ENCODE measurements at places on chromosomes 3 and 15. TPM values are rescaled to one million over a fixed set of nuclear protein-coding genes. Genes with fewer than 3 reads are reported as not detected.

Gene DAZL
- not detected for total RNA-seq

GRCh38 chr3:170760174-170760526 lies 109.8 kb downstream of the RPL22L1 start:
- DNase-seq: no peak
- H3K27ac ChIP-seq: peak overlapping the region; percentile 51
- H3K27me3 ChIP-seq: no peaks in the 10 kb centered on the region

Gene EPHA3
- 2.2 TPM for total RNA-seq

GRCh38 chr3:137222736-137223225 lies 265.0 kb downstream of the IL20RB start:
- no peaks in the 10 kb centered on the region for H3K27me3 ChIP-seq
- no peak overlapping the region for H3K4me3 ChIP-seq
- no peaks in the 10 kb centered on the region for H3K36me3 ChIP-seq

Gene RARB
- total RNA-seq: 1.6 TPM

Gene ATP8B4
- 7.1 TPM for total RNA-seq

DNA sequence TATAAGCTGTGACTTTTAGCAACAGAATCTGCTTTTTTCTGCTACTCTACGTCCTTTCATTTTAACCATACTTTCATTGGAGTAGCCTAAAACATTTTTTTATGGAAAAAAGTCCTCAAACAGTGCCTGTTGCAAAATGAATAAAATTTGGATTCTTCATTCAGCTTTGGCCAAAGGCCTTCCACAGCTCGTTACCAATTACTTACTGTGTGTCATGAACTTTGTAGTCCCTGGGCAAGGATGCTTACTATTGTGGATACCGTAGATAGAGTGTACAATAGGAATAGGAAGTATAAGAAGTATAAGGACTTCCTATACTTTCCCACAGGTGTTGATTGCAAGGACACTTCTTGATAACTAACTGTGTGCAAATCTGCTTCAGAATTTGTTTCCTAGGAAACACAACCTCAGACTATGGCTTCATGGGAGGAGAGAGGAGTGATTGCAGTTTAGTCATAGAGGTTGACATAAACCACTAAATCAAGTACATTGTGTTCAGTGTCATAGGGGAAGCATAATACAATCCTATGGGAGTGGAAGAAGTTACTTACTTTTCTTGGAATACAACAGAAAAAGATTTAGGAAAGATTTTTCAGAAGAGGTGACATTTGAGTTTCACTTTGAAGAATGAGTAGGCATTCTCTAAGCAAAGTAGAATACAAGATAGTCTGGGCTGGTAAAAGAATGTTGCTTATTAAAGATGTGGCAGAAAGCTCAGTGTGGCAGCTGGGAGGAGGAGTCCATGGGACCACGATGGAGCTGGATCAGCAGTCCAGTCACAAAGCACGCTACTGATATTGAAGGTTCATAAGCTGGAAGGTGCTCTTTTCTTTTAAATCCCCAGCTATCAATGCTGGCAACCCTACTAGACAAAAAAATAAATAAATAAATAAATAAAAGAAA lies 309.7 kb upstream of the TPRG1 start:
- no peaks in the 10 kb centered on the region for H3K4me1 ChIP-seq
- H3K36me3 ChIP-seq: peaks cover 7% of the 10 kb centered on the region
- DNase-seq: no peak
- H3K27ac ChIP-seq: no peak overlapping the region
- H3K4me3 ChIP-seq: no peak overlapping the region

Gene CPN2
- total RNA-seq: 204 TPM

Gene CCDC33
- not detected for total RNA-seq

GRCh38 chr3:128588147-128588546 lies 62.5 kb downstream of the RPN1 start:
- no peak overlapping the region for H3K4me3 ChIP-seq
- no peaks in the 10 kb centered on the region for H3K27me3 ChIP-seq
- no peak for DNase-seq
- H3K36me3 ChIP-seq: no peaks in the 10 kb centered on the region

Gene RGMA
- total RNA-seq: 0.20 TPM

DNA sequence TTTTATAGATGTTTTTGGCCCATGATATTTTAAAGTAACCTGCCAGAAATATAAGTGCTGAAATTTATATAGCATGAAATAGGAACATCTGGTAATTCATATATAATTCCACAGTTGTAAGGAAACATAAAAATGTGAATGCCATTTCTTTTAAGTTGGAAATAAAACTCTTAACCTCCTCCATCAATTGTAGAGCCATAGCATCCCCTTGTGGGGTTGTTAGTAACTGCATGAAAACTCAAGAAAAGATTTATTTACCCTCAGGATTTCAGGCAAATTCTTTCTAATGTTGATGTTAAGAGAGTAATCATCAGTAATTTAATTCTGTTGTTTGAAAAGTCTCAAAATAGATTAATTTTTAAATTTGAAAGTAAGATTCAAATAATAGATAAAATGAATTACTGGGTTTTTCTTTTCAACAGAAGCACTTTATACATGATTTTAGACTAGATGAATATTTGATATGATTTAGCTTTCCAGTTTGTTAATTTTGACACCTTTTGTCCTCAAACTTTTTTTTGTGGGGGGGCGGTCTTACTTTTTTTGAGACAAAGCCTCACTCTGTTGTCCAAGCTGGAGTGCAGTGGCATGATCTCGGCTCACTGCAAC lies 74.7 kb downstream of the RASA2 start:
- H3K27ac ChIP-seq: no peak overlapping the region
- H3K27me3 ChIP-seq: no peaks in the 10 kb centered on the region
- no peaks in the 10 kb centered on the region for H3K4me1 ChIP-seq
- H3K4me3 ChIP-seq: no peak overlapping the region

- no peak for DNase-seq
- no peaks in the 10 kb centered on the region for H3K27me3 ChIP-seq
- H3K4me3 ChIP-seq: no peak overlapping the region
- no peaks in the 10 kb centered on the region for H3K36me3 ChIP-seq
- no peak overlapping the region for H3K27ac ChIP-seq
Observed at GRCh38 chr15:31487811-31488436, 161.3 kb downstream of the KLF13 start.

DNA sequence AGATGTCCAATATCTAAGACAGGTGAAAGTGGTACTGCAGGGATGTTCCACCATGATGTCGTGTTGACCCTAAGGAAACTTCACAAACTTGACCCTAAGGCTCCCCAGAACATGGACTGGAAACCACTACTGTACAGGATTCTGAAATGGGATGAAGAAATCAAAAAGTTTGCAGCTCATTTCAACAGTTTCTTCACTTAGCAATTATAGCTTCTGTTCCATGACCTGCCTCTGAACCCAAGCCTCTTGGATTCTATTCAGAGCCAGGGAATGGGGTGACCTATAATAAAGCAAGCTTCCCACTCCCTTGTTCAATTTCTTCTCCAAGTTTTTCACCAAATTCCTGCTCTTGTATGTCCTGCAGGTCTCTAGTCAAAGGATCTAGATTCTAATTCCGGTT lies 40.7 kb downstream of the DUT start:
- DNase-seq: no peak
- no peak overlapping the region for H3K27ac ChIP-seq
- H3K36me3 ChIP-seq: no peaks in the 10 kb centered on the region
- H3K27me3 ChIP-seq: no peaks in the 10 kb centered on the region
- no peaks in the 10 kb centered on the region for H3K4me1 ChIP-seq

- no peaks in the 10 kb centered on the region for H3K4me1 ChIP-seq
- no peak overlapping the region for H3K27ac ChIP-seq
- DNase-seq: no peak
- H3K27me3 ChIP-seq: no peaks in the 10 kb centered on the region
Observed at GRCh38 chr15:62257996-62258521, 93.0 kb upstream of the C2CD4B start.

Gene RMDN3
- 33.0 TPM for total RNA-seq

DNA sequence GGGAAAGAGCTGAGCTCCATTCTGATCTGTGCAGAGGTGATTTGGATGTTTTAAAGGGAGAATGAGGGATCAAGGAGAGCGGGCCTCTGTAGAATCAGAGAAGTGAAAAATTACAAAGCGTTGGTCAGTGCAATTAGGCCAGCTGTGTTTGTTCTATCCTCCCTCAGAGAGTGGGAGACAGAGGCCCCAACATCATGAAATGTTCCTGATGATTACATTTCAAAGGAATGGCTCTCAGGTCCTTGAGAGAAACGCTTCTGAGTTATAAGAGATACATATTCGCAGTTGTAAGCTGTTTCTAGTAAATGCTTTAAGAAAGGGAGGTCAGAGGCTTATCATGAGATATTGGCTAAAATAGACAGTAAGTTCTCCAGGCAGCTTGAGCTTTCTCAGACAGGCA lies 15.7 kb upstream of the CAND2 start:
- H3K4me1 ChIP-seq: no peaks in the 10 kb centered on the region
- no peak overlapping the region for H3K4me3 ChIP-seq
- no peak overlapping the region for H3K27ac ChIP-seq
- no peak for DNase-seq
- no peaks in the 10 kb centered on the region for H3K27me3 ChIP-seq
- no peaks in the 10 kb centered on the region for H3K36me3 ChIP-seq

DNA sequence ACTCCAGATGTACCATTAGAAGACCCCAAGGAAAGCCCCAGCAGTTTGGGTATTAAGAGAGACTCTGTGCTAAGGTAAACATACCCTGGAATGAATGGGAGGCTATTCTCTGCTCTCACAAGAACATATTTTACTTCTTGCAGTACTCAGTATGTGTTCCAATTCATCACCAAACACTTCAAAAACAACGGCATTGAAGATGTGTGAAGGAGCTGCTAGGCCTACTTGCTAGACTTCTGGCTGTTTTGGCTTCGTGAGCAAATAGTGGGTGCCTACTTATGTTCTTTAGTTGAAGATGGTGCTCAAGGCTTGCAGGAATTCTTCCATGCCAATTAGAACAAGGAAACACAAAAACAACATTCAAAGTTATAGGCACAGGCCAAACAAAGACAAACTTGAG lies 514.5 kb downstream of the ROBO1 start:
- H3K27ac ChIP-seq: no peak overlapping the region
- DNase-seq: no peak
- no peak overlapping the region for H3K4me3 ChIP-seq
- H3K4me1 ChIP-seq: no peaks in the 10 kb centered on the region
- H3K36me3 ChIP-seq: no peaks in the 10 kb centered on the region

GRCh38 chr3:127451321-127451720 lies 139.2 kb downstream of the TPRA1 start:
- H3K4me3 ChIP-seq: no peak overlapping the region
- H3K27ac ChIP-seq: no peak overlapping the region
- H3K4me1 ChIP-seq: no peaks in the 10 kb centered on the region

Gene SI
- not detected for total RNA-seq

Gene ARHGEF3
- 1.7 TPM for total RNA-seq

DNA sequence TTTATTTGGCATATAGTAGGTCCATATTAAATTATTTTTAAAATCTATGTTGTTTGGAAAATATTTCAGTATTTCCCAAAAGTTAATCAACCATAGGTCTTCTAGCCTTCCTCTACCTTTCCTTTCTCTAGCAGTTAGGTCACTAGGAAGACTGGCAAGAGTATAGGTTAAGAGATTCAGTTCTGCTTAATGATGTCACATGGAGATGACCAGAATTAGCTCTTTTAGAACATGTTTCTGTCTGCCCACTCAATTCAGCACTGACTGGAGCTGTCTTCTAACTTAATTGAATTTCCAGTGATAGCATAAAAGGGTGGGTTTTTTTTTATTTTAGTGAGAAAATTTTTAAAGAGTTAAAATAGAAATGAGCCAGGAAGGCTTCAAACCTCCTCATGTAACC lies 23.8 kb upstream of the ZBED2 start:
- H3K27me3 ChIP-seq: no peaks in the 10 kb centered on the region
- no peak for DNase-seq
- no peaks in the 10 kb centered on the region for H3K36me3 ChIP-seq
- H3K4me1 ChIP-seq: no peaks in the 10 kb centered on the region

DNA sequence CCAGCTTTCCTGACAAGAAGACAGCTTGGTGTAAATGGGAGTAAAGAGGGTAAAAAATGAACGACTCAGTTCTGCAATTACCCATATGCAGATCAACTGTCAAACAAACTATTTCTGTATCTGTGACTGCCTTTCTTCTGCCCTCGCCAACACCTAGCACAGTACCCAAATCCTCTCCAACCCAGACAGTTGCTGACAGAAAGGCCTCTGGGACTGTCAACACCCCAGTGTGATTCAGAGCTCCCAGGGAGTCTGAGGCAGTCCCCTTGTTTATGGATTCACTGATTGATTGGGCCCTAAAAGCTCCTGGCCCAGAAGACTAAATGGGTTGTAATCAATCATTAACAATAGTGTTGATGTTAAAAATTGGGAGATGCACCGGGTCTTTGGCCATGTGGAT lies 20.2 kb downstream of the IL17RD start:
- H3K4me1 ChIP-seq: no peaks in the 10 kb centered on the region
- no peaks in the 10 kb centered on the region for H3K27me3 ChIP-seq
- no peak overlapping the region for H3K4me3 ChIP-seq
- H3K27ac ChIP-seq: no peak overlapping the region
- no peaks in the 10 kb centered on the region for H3K36me3 ChIP-seq
- no peak for DNase-seq

- H3K36me3 ChIP-seq: no peaks in the 10 kb centered on the region
- no peaks in the 10 kb centered on the region for H3K27me3 ChIP-seq
- H3K4me3 ChIP-seq: no peak overlapping the region
- H3K27ac ChIP-seq: no peak overlapping the region
- no peaks in the 10 kb centered on the region for H3K4me1 ChIP-seq
Observed at GRCh38 chr3:104961851-104962250, 404.9 kb upstream of the ALCAM start.

- H3K27me3 ChIP-seq: no peaks in the 10 kb centered on the region
- H3K4me1 ChIP-seq: no peaks in the 10 kb centered on the region
- H3K36me3 ChIP-seq: peaks cover 99% of the 10 kb centered on the region
- H3K4me3 ChIP-seq: no peak overlapping the region
- DNase-seq: no peak
- no peak overlapping the region for H3K27ac ChIP-seq
Observed at GRCh38 chr3:129268396-129268795, 10.3 kb upstream of the HMCES start.

- H3K27me3 ChIP-seq: no peaks in the 10 kb centered on the region
- peak overlapping the region; percentile 83 for H3K27ac ChIP-seq
- no peaks in the 10 kb centered on the region for H3K4me1 ChIP-seq
Observed at GRCh38 chr3:190345878-190346277, 23.6 kb upstream of the CLDN1 start.

DNA sequence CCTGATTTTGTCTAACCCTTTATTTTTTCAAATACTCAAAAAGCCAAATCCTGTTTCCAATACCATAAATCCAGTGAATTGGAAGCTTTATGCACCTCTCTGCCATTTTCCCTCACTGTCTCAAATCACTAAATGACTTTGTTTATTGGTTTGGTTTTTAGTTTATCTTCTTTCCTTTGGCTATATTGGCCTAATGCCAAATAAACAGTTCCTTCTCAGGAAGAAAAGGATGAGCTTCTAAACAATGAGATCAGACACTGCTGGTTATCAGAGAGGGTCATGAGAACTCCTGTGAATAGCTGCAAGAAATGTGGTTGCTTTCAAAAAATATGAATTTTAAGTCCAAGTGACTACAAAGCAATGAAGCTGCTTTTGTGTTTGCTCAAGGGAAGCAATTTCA lies 359.9 kb downstream of the MECOM start:
- no peak for DNase-seq
- H3K27me3 ChIP-seq: no peaks in the 10 kb centered on the region
- H3K4me1 ChIP-seq: no peaks in the 10 kb centered on the region
- no peak overlapping the region for H3K4me3 ChIP-seq

Gene CORO2B
- total RNA-seq: 0.53 TPM
